NCI-H82 (cell line): ENCODE measurements at places on chromosomes 3 and 15.
A peak's percentile ranks its signal among the peaks of the same experiment; 100 is the strongest.

GRCh38 chr3:98583766-98584165, 9.6 kb downstream of the CPOX start:
- no peak for DNase-seq

DNA sequence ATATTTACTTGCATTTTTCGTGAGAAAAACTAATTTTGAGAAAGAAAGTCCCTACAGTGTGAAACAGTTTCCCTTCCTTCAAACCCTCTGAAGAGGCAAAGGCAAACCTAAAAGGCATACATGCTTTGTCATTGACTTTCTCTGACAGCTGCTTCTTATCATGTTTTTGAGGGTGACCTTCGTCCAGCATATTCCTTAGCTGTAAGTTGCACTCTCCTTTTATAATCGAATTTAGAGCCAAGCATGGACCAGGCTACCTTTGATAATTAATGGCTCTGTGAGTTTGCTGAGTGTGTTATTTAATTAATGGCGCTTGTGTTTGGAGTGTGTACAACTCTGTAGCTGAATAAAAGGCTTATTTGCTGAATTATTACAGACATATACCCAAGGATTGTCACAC, 684.2 kb upstream of the CFAP20DC start:
- no peak for DNase-seq

- DNase-seq, result peak; percentile 82
These were observed 54.7 kb downstream of the FAM81A start for GRCh38 chr15:59492389-59493377.

DNA sequence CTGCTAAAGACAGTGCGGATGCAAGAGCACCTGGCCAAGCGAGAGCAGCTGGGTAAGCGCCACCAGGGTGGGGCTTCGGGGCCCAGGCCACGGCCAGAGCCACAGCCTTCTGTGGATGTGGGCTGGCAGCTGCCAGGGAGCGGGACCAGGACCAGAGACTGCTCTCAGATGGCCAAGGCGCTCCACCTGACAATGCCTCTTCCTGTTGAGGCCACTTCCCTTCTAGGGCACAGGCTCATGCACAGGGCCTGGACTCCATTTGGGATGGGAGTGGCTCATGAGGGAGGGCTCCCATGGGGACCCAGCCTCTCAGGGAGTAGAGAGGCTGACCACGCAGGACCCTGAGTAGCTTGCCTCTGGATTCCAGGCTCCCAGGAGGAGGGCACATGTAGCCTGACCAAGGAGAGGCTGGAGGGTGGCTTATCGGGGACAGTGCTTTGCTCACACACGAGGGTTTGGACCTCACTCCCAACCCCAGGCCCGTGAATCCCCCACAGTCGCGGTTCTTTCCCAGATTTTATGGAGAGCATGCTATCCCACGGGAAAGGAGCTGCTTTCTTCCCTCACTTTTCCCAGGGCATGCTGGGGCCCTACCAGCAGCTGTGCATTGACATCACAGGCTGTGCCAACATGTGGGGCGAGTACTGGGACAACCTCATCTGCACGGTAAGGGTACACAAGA, 25.1 kb downstream of the ACAA1 start:
- DNase-seq, result no peak

DNA sequence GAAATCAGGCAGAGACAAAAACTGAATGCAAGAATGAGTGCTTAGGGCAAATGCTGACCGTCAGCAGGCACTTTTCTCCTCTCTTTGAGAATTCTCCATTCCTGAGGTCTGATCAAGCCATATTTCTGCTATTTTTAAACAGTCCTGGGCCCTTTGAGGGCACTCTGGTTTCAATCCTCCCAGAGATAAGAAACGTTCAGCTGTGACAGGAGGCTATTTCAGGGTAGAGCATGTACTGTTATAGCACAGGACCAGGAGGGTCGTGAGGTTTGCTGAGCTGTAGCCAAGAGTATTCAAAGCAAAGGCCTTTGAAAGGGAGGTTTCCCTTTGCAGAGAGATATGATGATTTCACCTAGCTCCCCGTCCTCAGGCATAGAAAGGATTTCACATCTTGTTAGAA, 39.6 kb upstream of the PDZRN3 start:
- DNase-seq, result no peak
